NCI-H1436 (cell line): ENCODE measurements at places on chromosomes 4 and X.

GRCh38 chr4:98601708-98602107 lies 56.7 kb downstream of the TSPAN5 start:
- no peak for DNase-seq

DNA sequence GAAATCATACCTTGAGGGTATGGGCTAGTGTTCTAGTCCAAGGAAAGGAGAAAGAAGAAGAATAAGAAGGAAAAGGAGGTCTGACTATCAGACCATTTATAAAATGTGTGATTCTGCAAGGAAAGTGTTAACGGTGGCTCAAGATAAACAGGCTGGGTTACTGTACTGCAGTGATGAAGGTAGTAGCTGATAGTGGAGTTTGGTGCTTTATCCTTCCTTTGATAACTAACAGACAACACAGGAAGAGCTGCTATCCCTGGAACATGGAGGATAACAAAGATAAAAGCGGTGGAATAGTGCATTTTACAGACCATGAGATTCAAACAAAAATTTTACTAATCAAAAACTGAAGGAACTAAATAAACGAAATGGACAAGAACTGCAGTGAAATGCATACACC lies 2.6 kb downstream of the UNC5C start:
- no peak for DNase-seq

DNA sequence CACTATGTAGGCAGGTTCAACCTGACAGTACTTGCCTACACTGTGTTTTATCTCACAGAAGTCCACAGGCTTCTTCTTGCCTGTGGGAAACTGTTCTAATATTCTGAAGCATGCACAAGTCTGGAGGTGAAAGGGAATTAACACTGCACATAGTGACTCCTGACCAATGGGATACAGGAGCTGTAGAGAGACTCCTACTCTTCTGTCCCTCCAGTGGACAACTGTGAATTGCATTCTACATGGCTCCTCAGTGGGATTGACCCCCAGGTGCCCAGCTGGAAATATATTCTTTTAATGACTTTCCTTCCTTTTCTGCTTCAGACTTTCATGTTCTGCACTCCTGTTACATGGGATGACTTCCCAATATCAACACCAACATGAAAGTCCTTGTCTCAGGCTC lies 8.2 kb upstream of the YIPF6 start:
- no peak for DNase-seq

DNA sequence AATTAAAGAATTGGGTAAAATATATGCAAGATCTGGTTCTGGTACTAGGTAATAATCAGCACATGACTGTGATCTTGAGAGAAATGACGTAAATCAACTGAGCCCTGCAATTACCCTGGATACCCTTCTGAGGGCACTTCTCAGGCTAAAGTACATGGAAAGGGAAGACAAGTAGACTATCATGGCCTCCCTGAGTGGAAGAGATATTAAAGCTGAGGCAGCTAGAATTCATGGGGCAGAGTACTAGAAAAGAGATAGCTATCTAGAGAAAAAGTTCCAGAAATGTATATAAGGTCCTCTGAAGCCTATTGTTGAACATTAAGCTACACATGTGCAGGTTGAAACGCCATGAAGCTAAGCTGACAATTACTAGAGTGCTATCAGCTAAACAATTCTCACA lies 249.6 kb downstream of the NKX6-1 start:
- DNase-seq = no peak

DNA sequence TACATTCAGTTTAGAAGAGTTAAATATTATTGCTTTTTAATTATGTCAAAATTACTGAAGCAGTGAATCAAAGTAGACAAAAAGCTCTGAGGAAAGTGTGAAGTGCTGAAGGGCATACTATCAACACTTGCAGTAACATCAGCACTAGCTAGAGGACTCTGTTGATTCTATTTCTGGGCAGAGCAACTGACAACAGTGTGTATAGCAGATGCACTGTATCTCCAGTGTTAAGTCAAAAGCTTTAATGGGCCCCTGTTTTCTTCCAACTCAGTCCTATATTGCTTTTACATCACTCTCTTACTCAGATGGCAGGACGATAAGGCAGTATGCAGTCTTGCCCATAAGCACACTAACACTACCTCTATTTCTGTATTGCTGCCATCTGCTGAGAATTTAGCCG lies 435.2 kb upstream of the AMOT start:
- DNase-seq = no peak

DNA sequence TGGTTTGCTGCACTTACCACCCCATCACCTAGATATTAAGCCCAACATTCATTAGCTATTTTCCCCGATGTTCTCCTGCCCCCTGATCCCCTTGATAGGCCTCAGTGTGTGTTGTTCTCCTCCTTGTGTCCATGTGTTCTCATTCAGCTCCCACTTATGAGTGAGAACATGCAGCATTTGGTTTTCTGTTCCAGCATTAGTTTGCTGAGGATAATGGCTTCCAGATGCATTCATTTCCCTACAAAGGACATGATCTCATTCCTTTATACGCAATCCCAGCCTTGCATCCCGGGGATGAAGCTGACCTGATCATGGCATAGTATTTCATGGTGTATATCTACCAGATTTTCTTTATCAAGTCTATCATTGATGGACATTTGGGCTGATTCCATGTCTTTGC lies 99.0 kb upstream of the DCAF12L2 start:
- no peak for DNase-seq

DNA sequence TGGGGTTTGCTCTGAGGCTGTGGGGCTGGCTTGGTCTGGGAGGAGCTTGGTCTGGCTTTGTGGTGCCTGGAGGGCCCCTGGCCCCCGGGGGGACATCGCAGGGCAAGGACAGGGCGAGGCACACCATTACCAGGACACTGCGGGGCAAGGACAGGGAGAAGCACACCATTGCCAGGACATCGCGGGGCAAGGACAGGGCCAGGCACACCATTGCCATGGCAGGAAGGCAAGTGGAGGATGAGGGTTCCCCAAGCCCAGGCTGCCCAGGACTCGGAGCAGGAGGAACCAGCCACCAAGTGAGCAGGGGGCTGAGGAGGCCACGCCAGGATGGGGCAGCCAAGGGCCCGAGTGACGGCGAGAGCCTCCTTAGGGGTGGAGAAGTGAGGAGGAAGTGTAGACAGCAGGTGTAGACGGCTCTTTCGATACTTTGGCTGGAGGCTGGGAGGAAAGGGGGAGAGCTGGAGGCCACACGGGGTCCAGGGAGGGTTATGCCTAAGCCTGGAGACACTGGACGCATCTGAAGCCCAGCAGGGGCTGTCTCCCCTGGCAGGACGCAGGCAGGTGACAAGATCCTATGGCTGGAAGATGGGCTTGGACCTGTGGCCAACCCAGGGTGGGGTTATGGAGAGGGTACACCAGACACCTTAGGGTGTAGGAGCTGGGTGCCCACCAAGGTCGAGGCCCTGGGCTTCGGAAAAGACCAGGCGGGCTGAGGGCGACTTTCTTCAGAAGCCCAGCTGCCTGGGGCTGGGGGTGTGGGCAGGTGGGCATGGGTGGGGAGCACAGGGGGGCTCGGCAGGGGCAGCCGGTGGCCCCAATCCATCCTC lies 7.3 kb downstream of the NKX1-1 start:
- DNase-seq = no peak

GRCh38 chrX:17192106-17192505 lies 182.9 kb upstream of the NHS start:
- no peak for DNase-seq

DNA sequence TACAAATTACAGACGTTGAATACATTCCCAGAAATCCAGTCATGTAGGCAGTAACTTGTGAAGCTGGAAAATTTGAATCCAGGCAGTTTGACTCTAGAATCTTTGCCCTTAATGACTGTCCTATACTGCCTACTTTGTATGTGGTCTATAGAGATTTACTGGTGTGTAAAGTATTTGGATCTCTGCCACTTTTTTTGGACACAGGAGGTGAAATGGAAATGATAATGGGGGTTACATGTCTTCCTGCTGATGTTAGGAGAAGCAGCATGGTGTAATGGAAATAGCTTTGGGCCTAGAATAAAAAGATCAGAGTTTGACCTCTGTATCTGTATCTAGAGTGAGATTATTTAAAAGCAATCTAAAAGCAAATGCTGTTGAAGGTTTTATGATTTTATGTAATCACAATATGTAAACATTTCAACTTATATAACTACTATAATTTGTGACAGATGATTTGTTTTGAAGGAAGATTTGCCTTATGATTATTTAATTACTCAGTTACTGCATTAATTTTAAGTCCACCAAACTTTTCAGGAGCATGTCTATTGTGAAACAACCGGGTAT lies 3.3 kb downstream of the COL4A5 start:
- no peak for DNase-seq

DNA sequence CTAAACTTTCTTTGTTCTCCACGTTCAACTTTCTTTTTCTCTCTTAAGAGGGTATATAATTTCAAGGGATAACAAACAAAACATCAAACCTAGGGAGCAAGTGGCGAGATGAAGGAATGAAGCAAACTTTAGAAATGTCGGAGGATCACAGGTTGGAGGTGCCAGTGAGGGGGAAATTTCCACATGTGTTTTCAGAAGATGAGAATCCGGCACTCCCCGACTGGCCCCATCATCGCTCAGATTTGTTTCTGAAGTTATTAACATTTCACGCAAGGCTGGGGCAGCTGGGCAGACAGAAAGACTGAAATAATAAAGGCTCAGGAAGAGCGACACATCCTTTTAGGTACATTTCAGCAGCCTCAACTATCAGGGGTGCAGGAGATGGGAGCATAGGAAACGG lies 134.9 kb downstream of the SMIM20 start:
- no peak for DNase-seq

DNA sequence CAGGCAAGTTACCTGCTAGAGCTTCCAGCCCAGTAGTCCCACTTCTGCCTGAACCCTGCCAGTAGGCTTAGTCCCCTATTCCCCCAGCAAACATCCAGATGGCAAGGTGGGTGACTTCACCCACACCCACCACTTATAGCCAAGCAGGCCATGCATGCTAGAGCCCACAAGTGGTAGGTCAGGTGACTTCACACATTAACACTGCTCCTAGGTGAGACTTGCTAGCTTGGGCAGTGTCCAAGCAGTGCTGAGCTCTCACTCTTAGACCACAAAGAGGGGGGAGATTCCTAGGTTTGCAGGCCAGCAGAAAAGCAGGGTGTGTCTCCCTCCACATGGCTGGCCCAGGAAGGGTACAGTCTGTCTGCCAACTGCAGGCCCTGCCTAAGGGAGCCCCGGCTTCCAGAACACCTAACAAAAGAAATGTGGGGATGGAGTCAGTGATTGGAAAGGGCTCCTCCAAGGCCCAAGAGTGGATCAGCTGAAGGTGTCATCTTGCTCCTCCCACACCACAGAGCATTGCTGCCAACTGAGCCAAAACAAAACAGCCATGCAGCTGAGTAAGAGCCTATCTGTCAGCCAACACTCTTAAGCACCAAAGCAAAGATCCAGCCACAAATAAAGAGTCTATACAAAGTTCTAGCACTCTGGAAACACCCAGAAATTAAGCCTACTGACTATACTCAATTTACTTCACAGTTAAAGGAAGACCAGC lies 158.1 kb upstream of the USP38 start:
- no peak for DNase-seq

- no peak for DNase-seq
Observed at GRCh38 chr4:120432301-120432860, 365.7 kb upstream of the MAD2L1 start.

DNA sequence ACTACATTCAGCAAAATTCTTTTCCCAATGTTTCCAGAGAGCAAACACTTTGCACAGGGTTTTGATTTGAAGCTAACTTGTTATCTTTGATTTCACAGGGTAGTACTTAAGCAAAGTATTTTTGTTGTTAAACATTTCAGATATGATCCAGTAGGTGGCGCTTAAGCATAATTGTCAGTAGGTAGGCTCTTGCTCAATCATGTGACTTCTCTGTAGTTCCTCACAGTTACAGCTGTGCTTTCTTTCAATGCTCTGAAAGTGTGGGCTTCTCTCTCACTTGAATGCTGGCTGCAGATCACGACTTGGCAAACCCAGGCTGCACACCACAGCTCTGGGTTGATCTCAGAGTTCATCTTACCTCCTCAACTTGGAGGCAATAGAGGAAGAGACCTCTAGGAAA lies 1016.5 kb downstream of the SH3BGRL start:
- peak; percentile 3 for DNase-seq

DNA sequence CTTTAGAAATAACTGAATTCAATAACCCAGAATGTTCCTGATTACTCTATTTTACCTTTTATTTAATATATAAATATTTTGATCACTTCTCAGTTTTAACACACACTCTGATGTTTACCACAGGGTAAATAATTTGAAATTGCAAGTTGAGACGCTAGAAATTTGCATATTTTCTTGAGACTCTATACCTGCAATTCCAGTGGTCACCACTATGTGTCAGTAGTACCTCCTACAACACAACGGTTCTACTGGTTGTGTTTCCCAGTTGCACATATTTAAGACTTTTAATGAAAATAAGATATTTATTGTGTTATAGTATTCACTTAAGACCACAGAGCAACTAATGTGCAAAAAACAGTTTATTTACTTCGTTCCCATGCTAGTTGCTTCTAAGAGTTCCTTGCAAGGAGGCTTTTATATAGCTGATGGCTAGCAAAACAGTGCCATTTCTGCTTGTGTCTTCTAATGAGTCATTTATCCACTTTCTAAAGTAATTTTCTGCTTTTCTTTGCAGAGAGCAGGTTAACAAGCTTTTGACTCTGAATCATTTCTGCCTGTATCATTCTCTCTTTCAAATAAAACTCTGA lies 98.9 kb upstream of the PDLIM3 start:
- no peak for DNase-seq

- no peak for DNase-seq
Observed at GRCh38 chrX:23478561-23478960, 143.9 kb downstream of the PTCHD1 start.

DNA sequence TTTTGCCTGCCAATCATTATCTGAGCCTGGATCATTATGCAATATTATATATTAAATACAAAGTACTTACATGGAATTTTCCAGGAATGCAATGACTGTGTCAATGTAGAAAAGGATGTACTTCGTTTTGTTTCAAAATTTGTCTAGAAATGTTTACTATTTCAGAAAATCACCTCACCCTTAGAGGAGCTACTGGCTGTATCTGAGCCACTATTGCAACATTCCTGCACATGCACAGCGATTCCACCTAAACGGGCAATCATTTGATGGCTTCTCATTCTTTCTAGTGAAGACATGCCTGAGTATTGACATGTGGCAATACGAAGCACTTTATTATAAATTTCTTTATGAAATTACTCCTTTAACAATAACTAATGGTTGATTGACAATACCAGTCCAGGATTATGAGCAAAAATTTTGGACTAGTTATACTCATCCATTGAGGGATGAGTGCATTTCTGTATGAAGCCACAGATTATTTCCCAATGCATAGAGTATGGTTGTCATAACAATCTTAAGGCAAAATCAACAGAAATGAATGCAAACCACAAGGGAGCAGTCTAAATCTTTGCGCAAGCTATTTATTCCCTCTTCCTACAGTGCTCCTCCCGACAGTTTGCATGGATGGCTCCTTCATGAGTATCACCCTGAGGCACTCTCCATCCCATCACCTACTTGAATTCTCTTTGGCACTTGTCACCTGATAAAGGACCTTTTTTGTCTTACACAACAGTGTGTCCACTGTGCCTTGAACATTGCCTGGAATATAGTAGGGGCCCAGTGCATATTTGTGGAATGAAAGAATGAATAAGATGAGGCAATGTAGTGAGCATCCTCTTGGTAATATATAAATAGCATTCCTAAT lies 35.8 kb upstream of the MMAA start:
- DNase-seq = no peak

GRCh38 chr4:74999714-75000309 lies 66.9 kb downstream of the PARM1 start:
- no peak for DNase-seq
